T-helper 2 cell (primary cell): ENCODE measurements at places on chromosomes 7 and 10.

GRCh38 chr10:117546581-117547015 is 4.1 kb downstream of the EMX2 start:
- no peak for DNase-seq

DNA sequence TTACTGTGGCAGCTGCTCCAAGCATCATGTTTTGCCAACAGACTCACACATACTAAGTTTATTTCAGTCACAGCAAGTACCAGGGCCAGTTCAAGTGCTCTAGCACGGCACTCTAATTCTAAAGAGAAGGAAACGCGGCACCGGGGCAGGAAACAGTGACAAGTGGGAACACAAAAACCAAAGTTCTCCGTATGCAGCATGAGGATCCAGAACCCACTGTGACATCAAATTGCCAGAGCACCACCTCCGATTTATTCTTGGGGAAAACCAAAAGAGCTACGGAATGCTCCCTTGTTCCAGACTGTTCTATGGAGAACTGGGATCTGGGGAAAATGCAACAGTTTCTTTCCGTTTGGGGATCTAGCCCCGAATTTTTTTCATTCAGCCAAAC is 448 bp upstream of the PTER start:
- DNase-seq: no peak

GRCh38 chr7:121023683-121024511 is 35.4 kb downstream of the CPED1 start:
- DNase-seq: no peak

DNA sequence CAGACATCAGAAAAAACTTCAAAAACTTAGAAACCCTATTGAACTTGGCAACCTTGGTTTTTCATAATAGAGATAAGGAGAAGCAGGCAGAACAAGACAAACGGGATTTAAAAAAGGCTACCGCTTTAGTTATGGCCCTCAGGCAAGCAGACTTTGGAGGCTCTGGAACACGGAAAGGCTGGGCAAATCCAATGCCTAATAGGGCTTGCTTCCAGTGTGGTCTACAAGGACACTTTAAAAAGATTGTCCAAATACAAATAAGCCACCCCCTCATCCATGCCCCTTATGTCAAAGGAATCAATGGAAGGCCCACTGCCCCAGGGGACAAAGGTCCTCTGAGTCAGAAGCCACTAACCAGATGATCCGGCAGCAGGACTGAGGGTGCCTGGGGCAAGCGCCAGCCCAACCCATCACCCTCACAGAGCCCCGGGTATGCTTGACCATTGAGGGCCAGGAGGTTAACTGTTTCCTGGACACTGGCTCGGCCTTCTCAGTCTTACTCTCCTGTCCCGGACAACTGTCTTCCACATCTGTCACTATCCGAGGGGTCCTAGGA is 115.3 kb downstream of the NRCAM start:
- DNase-seq: no peak

DNA sequence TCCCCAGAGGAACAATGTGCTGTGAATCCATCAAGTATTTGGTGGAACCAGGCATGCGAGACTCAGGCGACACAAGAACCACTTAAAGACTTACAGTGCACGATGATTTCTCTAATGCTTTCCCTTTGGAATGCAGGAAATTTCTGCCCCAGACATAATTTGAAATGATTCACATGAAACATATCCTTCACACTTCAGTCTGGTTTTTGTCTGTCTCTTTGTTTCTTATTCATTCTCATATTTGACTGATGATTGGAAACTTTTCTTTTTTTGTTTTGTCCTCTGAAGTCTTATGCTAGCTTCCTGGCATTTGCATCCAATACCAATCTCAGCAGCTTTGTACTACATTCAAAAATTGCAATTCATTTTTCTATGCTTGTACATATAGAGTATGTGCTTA is 502.8 kb downstream of the PHTF2 start:
- no peak for DNase-seq

- no peak for DNase-seq
Measured at GRCh38 chr7:143735962-143736361, 21.5 kb downstream of the CTAGE6 start.

DNA sequence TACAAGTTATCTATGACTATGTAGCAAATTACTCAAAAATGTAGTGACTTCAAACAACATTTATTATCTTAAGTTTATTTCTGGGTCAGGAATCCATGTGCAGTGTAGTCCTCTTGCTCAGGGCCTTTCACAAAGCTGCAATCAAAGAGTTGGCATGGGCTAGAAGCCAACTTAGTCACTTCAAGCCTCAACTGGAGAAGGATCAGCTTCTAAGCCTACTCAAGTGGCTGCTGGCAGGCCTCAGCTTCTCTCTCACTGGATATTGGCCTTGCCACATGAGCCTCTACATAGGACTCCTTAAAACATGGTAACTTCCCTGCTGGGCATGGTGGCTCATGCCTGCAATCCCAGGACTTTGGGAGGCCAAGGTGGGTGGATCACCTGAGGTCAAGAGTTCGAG is 5.0 kb upstream of the NFE2L3 start:
- DNase-seq: no peak

- DNase-seq: no peak
Measured at GRCh38 chr7:21276471-21277035, 151.3 kb upstream of the SP4 start.

DNA sequence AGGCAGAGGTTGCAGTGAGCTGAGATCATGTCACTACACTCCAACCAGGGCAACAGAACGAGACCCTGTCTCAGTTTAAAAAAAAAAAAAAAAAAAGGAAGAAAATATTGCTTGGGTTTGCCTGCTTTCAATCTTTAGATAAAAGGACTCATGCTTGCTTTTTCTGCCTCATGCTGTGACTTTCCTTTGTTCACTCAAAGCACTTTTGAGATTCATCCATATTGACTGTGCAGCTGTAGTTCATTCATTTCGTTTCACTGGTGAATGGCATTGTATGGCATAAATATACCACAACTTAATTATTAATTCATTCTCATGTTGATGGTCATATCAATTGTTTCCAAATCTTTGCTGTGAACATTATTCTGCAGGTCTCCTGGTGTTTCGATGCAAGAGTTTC is 97.6 kb upstream of the NFE2L3 start:
- DNase-seq: no peak

DNA sequence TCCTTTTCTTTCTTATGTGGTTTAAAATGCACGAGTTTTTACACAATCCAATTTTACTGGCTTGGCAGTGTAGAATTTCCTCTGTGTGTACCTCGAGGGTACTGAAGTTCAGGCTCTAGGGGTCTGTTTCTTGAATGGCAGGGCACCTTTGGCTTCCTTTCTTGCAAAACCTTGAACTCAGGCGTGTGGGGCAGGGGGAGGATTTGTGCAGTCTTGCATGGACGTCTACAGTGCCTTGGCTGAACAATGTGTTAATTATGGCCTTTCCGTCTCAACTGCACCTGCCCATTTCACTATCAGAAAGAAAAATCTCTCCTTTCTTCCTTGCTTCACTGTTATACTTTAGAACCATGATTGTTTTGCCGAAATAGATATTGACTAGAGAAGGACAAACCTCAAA is 570.9 kb downstream of the INHBA start:
- DNase-seq: no peak

GRCh38 chr7:140723006-140723405 is 26.5 kb downstream of the NDUFB2 start:
- no peak for DNase-seq

DNA sequence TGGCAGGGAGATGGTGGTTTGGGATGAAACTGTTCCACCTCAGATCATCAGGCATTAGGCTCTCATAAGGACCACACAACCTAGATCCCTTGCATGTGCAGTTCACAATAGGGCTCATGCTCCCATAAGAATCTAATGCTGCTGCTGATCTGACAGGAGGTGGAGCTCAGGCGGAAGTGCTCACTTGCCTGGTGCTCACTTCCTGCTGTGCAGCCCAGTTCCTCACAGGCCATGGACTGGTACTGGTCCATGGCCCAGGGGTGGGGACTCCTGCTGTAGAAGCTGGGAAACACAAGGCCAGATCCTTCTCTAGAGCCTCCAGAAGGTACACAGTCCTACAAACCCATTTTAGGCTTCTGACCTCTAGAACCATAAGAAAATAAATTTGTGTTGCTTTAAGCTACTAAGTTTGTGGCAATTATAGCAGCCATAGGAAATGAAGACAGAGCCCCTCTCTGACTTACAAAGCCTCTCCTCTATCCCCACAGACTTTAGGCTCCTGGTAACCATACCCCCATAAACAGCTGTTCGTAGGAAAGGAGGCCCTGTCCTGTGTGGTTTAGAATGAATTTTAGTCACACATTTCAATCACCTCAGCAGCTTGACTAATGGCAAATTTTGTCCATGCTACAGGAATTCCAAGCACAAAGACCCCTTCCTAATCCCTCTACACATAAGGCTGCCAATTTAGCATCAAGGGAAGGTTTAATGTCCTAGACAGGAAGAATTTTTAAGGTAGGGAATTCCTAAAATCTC is 206.1 kb upstream of the PHYHIPL start:
- DNase-seq: no peak

DNA sequence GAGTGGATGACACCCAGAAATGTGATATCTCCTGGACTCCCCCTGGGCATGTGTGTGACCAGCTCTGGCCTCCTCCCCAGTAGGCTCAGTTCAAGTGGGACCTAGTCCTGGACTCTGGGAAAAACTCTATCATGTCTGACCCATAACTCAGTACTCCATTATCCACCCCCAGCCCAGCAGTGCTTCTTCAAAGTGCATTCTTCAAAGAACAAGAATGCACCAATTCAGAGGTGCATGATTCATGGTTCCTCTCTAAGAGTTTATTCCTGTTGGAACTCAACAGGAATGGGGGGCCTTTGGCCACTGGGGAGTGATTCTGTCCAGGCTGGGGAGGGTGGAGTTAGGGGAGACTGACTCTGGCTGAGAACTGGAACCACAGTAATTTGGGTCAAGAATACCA is 173.6 kb upstream of the CXCL12 start:
- no peak for DNase-seq

- no peak for DNase-seq
Measured at GRCh38 chr7:123581162-123581459, 20.5 kb upstream of the ASB15 start.

- no peak for DNase-seq
Measured at GRCh38 chr7:1753564-1753867, 83.4 kb downstream of the ELFN1 start.

DNA sequence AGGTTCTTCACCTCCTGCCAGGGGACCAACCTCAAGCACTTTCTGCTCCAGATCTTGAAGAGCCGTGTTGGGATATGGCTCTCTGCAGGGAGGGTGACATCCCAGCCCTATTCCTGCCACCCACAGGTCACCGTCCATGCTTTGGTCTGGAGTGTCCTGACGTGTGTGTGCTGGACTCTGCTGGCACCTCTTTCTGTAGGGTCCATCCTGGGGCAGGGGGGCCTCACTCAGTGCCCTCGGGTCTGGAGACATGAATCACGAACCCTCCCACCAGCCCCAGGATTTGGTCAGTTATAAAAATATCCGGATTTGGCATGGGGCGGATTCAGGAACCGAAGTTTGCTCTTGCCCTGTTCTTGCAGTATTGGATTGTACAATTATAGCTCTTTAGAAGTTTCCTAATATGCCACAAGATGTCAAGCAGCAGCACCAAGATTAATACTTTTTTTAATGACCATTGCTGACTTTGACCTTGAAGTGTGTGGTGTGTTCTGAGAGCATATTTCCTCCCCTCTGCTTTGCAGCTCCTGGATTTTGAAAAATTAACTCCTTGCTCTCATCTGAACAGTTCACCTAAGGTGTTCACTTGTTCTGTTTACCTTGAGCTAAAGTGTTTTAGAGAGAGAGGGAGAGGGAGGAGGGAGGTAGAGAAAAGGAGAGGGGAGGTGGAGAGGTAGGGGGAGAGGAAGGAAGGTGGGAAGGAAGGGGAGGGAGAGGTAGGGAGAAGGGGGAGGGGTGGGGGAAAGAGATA is 95.4 kb upstream of the SHH start:
- no peak for DNase-seq

- no peak for DNase-seq
Measured at GRCh38 chr7:47549397-47549796, 32.5 kb downstream of the TNS3 start.
